NCI-H2029 (cell line): ENCODE measurements at places on chromosomes 5 and 9.

DNA sequence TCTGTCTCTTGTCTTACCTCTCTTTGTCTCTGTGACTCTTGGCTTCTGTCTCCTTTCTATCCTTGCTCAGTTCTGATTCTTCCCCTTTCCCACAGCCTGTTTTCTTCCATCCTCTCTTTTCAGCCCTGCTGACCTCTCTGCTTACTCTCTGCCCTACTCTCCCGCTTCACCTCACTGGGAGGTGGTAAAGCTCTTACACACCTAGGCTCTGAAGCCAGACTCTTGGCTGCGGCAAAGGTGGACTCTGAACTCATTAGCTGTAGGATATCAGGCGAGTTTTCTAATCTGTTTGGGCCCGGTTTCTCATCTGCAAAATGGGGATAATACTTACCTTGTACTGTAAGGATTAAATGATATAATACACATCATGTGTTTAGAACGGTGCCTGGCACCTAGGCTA is 11.1 kb downstream of the PCDH1 start:
- no peak for DNase-seq

DNA sequence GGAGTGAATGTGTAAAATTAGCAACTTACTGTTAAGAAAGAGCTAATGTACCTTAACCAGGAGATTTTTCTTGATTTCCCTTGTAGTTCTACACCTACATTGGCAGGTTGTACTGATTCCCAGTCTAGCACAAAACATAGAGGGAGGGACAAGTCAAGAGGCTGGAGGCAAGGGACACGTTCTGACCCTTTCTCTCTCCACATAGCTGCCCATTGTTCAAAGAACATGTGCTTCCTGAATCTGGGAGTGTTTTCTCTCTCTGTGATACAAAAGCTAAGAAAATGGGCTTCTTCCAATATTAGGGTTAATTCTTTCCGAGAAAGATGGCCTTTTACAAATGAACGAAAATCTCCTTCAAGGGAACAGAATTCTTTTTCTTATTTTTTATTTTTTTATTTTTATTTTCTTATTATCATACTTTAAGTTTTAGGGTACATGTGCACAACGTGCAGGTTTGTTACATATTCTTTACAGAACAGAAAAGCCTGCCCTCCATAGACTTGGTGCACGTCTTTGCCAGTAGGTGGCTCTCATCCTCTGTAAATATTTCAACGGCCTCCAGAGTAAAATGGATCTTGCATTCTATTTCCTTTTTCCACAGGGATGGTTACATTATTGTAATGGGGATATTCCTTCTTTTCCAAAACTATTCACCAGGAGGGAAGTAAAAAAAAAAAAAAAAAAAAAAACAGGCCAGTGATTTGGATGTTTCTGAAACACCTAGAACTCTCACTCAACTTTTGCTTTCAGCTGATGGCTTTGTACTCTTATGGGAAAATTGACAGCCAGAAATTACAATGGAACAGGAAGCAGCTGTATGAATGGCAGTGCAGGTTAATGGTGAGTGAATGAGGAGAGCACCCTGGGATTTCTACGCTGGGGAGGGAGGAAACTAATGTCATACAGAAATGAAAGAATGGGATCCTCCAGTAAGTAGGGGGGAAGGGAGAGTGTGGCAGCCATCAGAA is 13.1 kb upstream of the IFNA5 start:
- DNase-seq, result peak; percentile 25

GRCh38 chr5:2066373-2066772 is 183.6 kb upstream of the IRX4 start:
- DNase-seq, result no peak

DNA sequence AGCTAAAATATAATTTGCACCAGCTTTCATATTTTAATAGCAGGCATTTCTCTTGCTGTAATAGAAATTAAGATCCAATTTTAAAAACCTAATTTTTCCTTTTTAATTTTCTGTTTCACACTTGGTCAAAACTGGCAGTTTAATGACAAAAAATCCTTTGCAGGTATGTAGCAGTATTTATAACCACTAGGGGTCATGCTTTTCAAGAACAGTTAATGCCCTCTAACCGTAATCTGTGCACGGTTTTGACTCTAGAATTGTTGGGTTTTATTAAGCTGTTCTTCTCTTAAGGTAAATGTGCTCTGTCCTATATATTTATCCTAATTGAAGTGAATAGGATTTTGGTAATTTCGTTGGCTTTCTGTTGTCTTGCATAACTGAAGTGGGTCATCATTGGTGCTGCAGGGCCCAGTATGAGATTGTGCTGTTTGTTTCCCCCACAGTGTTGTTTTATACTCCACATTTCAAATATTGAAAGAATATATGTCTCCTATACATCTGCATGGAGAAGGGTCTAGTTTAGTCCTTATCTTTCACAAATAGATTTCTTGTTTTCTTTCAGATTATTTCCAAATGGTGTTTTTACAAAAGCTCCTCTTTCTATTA is 107.4 kb downstream of the SCAMP1 start:
- peak; percentile 44 for DNase-seq

GRCh38 chr5:177604116-177604521 is 4.2 kb downstream of the B4GALT7 start:
- no peak for DNase-seq

GRCh38 chr9:123697686-123698085 is 232.2 kb downstream of the DENND1A start:
- DNase-seq, result no peak

GRCh38 chr5:5181650-5182324 is 41.7 kb downstream of the ADAMTS16 start:
- no peak for DNase-seq

DNA sequence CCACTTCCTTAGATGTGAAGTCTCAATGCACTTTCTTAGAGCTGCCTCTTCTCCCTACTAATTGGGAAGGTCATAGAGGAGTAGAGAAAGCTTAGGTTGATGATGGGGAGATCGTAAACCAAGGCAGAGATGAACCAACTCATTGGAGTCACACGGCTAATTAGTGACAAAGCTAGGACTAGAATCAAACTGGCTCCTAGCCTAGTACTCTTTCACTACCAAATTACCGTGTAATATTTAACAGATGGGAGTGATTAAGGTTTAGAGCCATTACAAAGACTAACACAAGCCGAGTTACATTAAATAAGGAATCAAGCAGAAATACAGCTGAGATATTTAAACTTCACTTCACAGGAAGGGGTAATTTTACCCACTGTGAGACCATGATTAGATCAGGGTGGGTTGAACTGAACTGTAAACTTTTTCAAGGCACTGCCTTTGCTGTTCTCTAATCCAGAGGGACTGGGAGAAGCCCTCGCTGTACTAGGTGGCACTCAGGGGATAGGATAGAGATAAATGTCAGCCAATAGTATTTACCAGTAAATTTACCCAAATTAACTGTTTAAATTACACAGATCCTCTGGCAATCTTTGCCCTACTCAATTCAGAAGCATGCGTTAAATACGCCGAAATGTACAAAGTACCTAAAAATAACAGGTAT is 166.4 kb upstream of the PIK3R1 start:
- no peak for DNase-seq

DNA sequence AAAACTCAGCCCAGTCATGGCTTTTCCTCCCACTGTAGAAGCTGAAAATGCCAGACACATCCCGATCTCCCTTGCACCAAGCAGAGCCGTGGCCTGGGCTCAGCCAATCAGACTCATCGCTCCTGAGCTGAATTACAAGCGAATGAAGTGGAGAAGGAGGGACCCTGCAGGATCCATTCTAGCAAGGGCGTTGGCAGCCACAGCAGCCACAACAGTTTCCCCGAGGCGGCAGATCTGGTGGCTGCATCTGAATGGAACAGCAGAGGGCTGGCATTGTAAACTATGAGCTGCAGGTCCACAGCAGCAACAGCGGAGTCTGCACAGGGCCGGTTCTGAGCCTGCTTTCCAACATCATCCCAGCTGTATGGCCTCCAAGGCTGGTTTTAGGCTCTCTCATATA is 23.8 kb downstream of the ALG2 start:
- DNase-seq, result no peak
